ENCODE measurements at places on chromosomes 11 and 22.

- no peak for DNase-seq
These were observed 41.2 kb downstream of the RRAS2 start for GRCh38 chr11:14317659-14318325.

- DNase-seq: no peak
These were observed 36.9 kb downstream of the TNKS1BP1 start for GRCh38 chr11:57287884-57288283.

- DNase-seq: no peak
These were observed 106.0 kb downstream of the ADAMTS15 start for GRCh38 chr11:130554241-130555055.

GRCh38 chr11:36469063-36469462 is 41.0 kb downstream of the TRAF6 start:
- no peak for DNase-seq

DNA sequence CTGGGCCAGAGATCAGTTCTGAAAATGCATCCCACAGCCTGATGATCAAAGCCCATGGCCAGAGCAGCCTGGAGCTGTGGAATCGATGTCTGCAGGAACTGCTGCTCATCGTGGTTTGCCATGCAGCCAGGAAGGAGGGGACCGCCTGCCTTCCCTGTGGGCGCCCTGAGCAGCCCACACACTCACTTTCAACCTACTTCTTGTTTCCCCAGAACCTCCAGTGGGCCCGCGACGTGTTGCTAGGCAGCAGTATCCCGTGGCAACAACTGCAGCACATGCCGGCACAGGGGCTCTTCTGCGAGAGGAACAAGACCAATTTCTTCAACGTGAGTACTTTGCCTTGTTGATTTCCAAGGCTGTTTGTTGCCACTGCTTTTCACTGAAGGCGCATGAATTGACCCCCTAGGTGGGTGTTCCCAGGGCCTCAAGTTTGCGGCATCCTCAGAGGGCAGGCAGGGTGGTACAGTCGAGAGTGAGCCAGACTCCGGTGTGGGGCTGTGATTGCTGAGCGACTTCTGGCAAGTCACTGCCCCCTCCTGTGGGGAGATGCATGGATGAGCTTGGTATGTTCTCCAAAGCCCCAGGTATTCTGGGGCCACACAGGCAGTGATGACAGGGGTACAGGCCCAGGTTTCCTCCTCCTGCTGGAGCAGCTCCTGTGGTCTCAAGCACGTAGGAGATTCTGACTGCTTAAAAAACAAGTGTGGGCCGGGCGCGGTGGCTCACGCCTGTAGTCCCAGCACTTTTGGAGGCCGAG is 47.0 kb upstream of the SUSD2 start:
- no peak for DNase-seq

DNA sequence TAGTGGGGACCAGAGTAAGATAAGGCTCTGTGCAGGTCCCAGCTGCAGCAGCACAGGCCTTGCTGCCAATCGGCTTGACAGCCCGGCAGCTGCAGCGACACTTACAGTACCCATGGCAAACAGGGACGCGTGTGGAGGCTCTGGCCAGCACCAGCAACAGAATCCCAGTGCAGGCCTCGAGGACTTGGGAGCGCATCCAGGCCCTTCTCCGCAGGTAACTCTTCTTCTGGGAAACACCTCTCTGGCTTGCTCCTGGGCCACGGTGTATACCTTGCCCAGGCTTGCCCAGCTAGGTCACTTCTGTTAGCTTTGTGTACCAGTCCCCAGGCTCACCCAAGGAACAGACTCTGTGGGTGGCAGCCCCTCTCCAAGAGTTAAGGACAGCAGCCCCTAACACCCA is 126.7 kb downstream of the CTTN start:
- DNase-seq: no peak

DNA sequence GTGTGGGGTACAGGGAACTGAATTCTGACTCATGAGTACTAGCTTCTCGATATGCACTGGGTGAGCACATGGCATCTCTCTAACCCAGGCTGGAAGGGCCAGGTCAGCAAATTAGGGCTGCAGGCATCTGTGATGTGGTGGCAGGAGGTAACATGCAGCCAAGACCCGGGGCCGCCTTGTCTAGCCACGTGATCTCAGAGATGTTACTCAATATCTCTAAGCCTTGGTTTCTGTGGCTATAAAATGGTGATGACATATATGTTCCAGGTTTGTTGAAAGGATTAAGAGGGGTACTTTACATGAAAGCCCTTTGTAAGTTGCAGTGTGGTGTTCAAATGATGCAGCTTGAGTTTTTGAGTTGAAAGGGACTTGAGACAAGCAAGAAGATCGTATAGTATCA is 3.2 kb downstream of the ST14 start:
- no peak for DNase-seq

DNA sequence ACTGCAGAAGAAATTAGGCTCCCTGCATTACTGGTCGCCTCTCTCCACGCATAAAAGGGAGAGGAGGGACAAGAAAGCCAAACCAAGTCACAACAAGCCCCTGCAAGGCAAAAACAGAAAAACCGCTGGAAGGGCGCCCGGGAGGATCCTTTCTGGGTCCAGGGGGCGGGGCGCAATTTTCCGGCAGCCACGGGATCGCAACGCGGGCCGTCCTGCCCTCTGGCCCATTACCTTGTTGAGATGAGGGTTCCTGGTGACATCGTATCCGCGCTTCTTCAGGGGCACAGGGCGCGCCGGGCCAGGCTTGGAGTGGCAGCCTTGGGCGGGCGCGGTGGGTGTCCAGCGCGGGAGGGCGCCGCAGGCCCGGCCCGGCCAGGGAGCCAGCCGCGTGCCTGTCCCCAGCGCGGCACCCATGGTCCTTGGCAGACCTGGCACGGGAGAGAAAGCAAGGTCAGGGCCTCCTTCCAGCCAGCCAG is 847 bp downstream of the ME3 start:
- no peak for DNase-seq

GRCh38 chr11:117782101-117782500 is 14.9 kb downstream of the DSCAML1 start:
- DNase-seq: no peak

DNA sequence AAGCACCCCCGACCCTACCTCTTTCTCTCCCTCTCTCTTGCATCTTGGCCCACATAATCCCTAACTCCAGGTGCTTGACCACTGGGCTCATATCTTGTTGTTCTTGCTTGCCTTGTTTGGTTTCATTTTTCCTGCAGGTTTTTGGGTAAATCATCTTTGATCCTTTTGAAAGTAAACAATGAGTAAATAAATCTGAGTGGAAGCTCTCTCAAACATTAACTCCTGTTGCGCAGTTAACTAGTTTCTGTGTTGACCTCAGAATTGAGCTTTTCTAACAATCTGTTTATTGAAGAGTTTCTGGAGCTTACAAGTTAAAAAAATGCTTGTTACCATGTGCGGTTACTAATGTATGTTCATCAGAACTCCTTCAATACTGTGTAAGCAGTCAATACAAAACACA is 38.8 kb upstream of the MICAL2 start:
- no peak for DNase-seq

DNA sequence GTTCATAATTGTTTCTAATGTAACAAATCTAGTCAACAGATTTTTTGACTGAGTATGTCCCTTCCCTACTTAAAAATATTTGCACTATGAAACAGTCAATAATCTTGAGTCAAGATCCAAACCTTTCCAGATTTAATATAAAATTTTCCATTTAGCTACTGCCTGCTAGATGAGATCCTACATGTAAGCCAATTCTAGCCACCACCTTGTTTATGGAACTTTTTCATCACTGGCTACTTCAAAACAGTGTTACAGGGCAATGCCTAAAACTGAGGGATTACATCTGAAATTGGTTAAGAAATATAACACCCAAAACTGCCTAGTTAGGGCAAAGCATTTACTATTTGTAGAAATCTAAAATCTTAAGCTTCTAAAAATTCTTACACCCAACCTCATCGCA is 10.5 kb upstream of the FUT4 start:
- DNase-seq: no peak

- DNase-seq: no peak
These were observed 349.2 kb downstream of the AASDHPPT start for GRCh38 chr11:106426696-106427095.

- no peak for DNase-seq
These were observed 1298.0 kb upstream of the RAG2 start for GRCh38 chr11:37896016-37896415.

- no peak for DNase-seq
These were observed 160.9 kb downstream of the ENTHD1 start for GRCh38 chr22:39732625-39733024.

- no peak for DNase-seq
These were observed 2.0 kb upstream of the LARGE1 start for GRCh38 chr22:33922349-33922681.

GRCh38 chr11:7534042-7534378 is 20.2 kb downstream of the PPFIBP2 start:
- no peak for DNase-seq

- DNase-seq: no peak
These were observed 28.4 kb upstream of the SYT7 start for GRCh38 chr11:61609000-61609979.

- no peak for DNase-seq
These were observed 993 bp upstream of the SFI1 start for GRCh38 chr22:31495343-31495742.
